Amygdala (tissue), 56 donors: ENCODE measurements at places on chromosomes 11 and 22.

DNA sequence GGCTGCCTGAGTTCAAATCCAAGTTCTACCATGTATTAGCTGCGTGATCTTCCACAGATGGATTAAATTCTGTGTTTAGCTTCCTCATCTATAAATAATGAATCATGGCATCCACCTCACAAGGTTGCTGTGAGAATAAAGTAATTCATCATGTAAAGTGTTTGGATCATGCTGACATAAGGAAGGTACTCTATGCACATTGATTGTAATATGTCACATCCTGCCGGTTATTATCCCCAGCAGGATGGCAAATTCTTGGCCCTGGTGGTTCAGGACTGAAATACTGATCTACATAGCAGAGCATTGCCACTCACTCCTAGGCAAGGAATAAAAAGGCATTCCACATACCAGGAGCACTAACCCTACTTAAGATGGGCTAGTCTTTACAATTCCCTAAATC, 40.8 kb downstream of the LGR4 start:
- DNase-seq, result no peak

DNA sequence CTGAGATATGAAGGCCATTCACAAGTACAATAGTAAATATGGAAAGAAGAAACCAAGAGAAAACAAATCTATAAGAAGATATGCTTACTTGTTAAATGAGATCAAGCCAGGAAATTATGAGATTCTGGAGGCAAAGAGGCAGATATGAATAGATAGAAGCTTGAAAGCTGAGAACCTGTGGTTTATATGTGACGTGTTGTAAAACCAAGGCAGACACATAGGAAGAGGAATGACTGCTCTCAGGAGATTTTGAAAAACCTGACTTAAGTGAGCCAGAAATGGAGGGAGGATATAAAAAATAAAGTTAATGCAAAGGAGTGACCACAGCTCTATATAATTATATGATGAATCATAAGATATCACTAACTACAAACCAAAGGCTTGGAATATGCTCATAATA, 1160.5 kb upstream of the CNTN5 start:
- no peak for DNase-seq

DNA sequence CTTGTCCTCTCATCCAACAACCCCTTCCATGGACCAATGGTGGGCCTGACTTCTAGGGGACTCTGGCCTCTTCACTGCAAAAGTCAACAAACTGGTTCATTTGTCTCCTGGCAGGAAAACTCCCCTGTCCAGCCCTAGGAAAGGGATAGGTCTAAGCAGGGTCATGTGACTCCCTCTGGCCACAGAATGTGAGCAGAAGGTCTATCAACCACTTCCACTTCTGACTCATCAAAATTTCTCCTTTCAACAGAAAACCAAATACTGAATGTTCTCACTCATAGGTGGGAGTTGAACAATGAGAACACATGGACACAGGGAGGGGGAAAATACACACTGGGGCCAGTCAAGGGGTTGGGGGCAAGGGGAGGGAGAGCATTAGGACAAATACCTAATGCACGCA, 1.3 kb upstream of the ISX start:
- no peak for DNase-seq

GRCh38 chr11:117314840-117315239, 1.2 kb downstream of the BACE1 start:
- no peak for DNase-seq

- DNase-seq, result no peak
These were observed 11.0 kb downstream of the GATD1 start for GRCh38 chr11:766106-766935.

GRCh38 chr22:46079093-46079860, 71.0 kb upstream of the PPARA start:
- DNase-seq, result no peak

GRCh38 chr11:6542727-6543126, 45.6 kb downstream of the DNHD1 start:
- DNase-seq, result no peak

- peak; percentile 5 for DNase-seq
These were observed 25.4 kb upstream of the SORL1 start for GRCh38 chr11:121426476-121427399.

GRCh38 chr22:27911330-27911729, 7.7 kb downstream of the PITPNB start:
- DNase-seq, result no peak

GRCh38 chr11:79092791-79093353, 348.0 kb downstream of the TENM4 start:
- DNase-seq, result no peak

- DNase-seq, result no peak
These were observed 19.4 kb downstream of the CELSR1 start for GRCh38 chr22:46518038-46518437.

GRCh38 chr22:46350121-46350520, 14.6 kb downstream of the TRMU start:
- DNase-seq, result no peak

GRCh38 chr11:60005360-60005759, 11.6 kb upstream of the OOSP4B start:
- no peak for DNase-seq

- DNase-seq, result no peak
These were observed 16.7 kb downstream of the OR4C3 start for GRCh38 chr11:48341466-48341865.

- no peak for DNase-seq
These were observed 17.4 kb downstream of the ARHGAP1 start for GRCh38 chr11:46682773-46683752.

DNA sequence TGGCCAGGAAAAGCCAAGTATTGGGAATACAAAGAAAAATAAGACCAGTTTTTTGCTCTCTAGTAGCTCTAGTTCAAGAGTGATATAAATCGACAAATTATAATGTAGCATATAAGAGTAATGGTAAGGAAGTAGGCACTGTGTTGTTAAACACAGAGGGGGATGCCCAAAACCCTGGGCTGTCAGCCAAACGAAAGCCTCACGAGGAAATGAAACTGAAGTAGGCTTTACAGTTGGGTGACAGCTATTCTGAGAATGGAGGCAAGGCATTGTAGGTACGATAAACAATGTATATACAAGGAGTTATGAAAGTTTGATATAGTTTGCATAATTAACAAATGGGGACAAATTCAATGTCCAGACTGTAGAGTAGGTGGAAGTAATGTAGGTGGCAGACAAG, 176.4 kb downstream of the FAM181B start:
- DNase-seq, result no peak

DNA sequence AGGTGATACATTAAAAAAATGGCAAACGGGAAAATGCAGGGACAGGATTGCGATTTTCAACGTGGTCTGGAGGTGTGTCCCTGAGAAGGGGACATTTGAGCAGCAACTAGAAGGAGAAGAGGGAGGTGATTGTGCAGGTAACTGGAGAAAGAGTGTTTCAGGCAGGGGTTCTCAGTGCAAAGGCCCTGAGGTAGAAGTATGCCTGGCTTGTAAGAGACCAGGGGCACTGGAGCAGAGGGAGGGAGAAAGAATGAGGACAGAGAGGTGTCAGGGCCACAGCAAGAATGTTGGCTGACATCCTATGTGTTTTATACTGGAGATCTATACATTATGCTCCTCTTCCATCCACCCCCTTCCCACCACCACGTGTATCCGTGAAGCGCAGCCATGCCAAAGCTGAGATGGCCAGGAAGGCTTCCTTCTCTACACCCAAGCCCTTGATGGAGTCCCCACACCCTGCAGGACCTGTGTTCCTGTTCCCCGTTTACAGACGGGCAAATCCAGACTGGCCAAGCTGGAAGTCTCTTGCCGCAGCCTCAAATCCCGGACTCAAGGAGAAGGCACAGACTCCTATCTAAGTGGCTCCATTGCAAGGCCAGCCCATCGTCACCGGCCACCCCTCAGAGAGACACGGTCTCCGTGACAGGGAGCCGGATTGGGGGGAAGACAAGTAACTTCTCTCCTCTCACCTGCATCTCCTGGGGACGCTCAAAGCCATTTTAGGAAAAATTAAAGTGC, 416.1 kb downstream of the MN1 start:
- no peak for DNase-seq

DNA sequence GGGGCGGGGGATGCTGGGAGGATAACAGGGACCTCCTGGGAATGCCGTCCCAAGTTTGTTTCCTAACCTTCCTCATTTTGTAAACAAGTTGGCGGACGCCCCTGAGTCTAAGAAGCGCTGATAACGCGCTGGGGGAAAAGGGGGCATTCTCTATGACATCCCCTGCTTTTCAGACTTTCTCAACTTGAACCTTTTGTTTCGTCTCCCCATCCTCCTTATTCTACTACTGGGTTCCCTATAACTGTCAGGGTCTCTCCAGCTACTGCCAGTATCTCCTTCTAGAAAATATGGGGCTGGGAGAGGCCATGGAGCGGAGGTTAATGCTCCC, 654 bp downstream of the TMEM86A start:
- no peak for DNase-seq

GRCh38 chr11:75155570-75156422, 4.9 kb downstream of the SLCO2B1 start:
- no peak for DNase-seq
